ENCODE measurements at places on chromosomes 12 and 14.

GRCh38 chr14:74897642-74898041, 15.9 kb downstream of the DLST start:
- no peak for DNase-seq

- DNase-seq: no peak
Measured at GRCh38 chr14:65550779-65551643, 138.5 kb downstream of the FUT8 start.

DNA sequence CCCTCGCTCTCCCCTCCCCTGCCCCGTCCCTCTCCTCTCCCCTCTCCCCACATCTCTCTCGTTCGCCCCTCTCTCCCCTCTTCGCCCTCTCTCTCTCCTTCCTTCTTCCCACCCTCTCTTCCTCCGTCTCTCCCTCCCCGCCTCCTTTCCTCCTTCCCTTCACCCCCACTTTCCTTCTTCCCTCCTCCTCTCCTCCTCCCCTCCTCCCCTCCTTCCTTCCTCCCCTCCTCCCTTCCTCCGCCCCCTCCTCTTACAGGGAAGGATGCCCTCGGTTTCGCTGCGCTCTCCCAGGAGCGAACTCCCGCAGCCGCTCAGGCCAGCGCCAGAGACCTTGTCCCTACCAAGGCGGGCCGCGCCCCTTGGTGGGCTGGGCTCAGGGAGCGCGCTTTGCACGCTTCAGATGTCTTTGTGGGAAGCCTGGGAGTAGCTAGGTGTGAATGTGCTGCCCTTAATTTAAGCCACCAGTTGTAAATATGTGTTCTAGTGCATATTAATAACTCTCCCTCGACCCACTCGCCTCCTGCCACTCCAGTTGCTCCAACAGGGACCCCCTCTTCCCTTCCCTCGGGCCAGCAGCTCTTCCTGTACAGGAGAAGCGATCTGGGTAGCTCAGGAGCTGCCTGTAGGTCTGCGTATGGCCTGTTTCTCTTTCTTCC, 13.3 kb upstream of the MAP3K9 start:
- no peak for DNase-seq

DNA sequence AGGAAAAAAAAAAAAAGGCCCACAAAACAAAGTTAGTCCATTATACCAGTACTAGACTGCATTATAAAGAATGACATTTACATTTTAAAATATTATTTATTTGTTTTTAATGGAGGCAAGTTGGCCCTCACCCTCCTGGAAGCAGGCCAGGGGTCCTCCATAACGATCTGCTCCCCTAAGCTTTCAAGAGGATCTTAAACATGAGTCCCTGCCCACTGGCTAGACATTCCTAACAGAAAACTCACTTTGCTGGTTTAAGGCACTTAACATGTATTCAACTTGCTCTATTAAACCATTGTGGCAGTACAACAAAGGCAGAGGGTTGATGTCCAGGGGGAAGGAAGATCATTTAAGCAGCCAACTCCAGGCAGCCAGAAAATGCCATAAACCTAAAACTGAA, 111.4 kb downstream of the STXBP6 start:
- DNase-seq: no peak

- DNase-seq: no peak
Measured at GRCh38 chr12:51473947-51474346, 49.3 kb downstream of the SLC4A8 start.

GRCh38 chr14:85325134-85326017, 204.6 kb upstream of the FLRT2 start:
- no peak for DNase-seq

- no peak for DNase-seq
Measured at GRCh38 chr12:116153113-116153512, 124.4 kb downstream of the MED13L start.

GRCh38 chr12:25819691-25820090, 138.8 kb upstream of the RASSF8 start:
- no peak for DNase-seq

DNA sequence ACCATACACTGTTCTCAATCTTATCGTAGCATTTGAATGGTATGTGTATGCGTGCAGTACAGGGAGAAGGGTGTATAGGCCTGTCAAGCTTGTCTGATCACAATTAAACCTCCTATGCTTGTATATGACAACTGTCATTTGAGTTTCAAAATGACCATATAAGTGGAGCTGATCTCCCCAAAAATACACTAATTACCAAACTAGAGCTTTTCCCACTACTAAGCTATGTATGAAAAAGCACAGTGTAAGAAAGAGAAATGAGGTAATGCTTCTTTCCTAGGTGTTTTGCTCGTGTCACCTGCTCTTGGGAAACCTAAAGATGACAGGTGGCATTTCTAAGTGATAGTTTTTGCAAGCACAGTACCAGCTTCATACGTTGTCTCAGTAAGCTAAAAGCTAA, 1.1 kb upstream of the STK38L start:
- DNase-seq: no peak

DNA sequence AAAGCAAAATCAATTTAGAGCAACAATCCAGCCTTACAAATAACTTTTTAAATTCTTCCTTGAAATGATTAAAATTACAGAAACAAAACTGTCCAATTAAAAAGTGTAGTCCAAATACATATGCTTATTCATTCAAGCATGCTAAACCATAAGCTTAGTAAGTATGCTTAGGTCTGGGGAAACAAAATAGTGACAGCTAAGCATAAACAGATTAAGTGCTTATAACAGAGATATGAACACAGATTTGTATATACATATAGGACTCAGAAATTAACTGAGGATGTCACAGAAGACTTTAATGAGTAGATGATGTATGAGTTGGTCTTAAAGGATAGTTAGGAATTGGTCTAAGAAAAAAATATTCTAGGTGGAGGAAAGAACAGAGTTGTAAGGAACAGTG, 41.8 kb downstream of the SCAF11 start:
- no peak for DNase-seq

GRCh38 chr14:52895000-52895399, 55.9 kb downstream of the FERMT2 start:
- no peak for DNase-seq

- DNase-seq: no peak
Measured at GRCh38 chr14:89657014-89657413, 240.0 kb upstream of the FOXN3 start.

- DNase-seq: no peak
Measured at GRCh38 chr12:47573146-47573659, 132.6 kb downstream of the RPAP3 start.

DNA sequence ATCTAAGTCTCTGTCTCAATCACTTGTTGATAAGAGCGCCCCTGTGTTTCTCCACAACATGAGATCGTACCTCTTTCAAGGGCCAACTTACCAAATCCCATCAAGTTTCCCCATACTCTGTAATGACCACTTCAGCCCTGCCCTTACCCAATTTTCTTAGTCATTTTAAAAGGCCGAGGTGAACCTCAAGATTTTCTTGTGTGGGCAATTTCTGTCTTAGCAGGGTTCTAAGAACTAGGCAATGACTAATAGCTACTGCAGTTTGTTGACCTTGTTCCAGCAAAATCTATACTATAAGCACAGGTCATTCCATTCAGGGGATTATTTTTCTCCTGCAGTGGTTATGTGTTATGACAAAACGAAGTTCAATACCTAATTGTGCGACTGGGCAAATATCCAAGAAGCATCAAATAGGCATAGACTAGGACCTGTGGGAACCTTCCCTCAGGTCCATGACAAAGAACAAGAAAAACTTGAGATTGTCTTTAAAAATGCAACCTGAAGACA, 359.8 kb downstream of the PCNX1 start:
- DNase-seq: no peak

- no peak for DNase-seq
Measured at GRCh38 chr14:34181338-34181737, 230.5 kb upstream of the EGLN3 start.

- DNase-seq: no peak
Measured at GRCh38 chr14:92513966-92514843, 624 bp downstream of the RIN3 start.

- DNase-seq: no peak
Measured at GRCh38 chr14:65864549-65864948, 452.0 kb downstream of the FUT8 start.

GRCh38 chr12:68699486-68699885, 12.7 kb downstream of the NUP107 start:
- no peak for DNase-seq

- no peak for DNase-seq
Measured at GRCh38 chr12:1093166-1093751, 102.2 kb downstream of the ERC1 start.

DNA sequence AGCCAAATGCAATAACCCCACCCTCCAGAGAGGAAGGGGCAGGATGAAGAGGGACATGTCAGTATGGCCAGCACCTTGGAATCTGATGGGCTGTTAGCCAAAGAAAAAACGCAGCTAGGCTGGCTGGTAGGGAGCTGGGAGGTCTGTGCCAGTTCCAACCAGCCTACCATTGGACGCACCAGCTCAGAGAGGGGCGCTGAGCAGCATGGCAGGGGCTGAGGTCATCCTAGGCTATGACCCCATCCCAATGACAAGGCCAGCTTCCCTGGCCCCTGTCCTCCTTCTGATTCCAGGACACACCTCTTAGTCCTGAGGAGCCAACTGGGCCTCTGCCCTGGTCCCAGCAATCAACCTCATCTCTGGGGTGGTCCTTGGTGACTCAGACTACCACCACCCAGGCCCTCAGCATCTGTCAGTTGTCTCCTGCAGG, 12.2 kb downstream of the ACTN1 start:
- no peak for DNase-seq

GRCh38 chr12:106978035-106978800, 8.7 kb downstream of the MTERF2 start:
- no peak for DNase-seq

All from esophagus squamous epithelium (tissue), 5 donors.